ENCODE measurements at places on chromosomes 16 and 17. TPM values are rescaled to one million over a fixed set of nuclear protein-coding genes. Genes with fewer than 3 reads are reported as not detected.

The XYLT1 gene
- 2.1 TPM for polyA plus RNA-seq

DNA sequence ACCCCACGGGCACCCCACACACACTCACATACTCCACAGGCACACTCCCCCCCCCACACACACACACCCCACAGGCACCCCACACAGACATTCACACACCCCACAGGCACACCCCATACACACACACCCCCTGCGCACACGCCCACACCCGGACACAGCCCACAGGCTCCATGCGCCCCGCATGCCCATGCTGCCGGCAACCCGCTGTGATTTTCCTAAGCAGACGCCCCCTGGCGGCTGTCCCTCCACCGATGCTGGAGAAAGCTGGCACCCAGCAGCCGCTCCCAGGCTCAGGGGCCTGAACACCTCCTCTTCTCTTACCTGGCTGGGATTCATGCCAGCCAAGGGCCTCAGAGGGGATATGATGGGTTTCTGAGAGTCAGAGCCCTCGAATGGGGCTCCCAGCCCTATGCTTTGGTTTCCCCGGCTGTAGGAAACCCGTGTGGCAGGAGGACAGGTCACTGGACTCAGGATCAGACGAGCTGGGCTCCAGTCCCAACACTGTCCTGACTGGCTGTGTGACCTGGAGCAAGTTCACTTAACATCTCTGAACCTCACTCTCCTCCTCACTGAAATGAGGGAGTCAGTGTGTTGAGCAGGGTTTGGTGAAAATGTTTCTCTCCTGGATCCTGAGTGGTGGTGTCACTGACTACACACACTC is 19.6 kb upstream of the TNFRSF13B start:
- peak; percentile 96 for DNase-seq

DNA sequence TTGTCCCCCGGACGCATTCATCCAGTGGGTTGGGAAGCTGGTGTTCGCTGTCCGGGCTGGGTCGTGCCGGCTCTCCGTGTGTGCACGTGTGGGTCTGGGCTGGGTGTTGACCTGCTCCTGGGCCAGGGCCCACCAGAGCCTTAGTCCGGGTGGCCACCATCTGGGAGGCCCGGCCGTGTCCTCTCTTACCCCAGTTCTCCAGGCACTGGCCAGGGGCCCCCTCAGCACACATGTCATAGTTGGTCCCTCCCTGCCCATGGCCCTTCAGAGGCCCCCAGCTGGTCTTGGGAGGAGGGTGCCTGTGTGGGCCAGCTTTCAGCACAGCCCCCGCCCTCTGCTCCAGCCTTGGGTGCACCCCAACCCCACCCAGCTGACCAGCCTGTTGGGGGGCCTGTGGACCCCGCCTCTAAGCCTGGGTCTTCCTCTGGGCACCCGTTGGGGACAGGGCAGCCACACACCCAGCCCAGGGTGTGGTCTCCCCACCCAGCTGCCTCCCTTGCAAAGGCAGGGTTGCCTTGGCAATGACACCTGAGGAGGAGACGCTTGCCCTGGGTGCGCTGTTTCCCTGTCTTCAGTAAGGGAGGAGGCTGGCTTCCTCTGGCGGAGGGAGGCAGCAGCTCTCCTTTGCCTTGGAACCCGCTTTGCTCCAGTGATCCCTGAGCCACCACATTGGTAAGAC is 77.4 kb downstream of the JPH3 start:
- no peak for DNase-seq

GRCh38 chr17:66426397-66427033 is 124.1 kb downstream of the PRKCA start:
- DNase-seq = no peak

- no peak for DNase-seq
Observed at GRCh38 chr16:59878999-59879398, 1144.9 kb upstream of the GOT2 start.

DNA sequence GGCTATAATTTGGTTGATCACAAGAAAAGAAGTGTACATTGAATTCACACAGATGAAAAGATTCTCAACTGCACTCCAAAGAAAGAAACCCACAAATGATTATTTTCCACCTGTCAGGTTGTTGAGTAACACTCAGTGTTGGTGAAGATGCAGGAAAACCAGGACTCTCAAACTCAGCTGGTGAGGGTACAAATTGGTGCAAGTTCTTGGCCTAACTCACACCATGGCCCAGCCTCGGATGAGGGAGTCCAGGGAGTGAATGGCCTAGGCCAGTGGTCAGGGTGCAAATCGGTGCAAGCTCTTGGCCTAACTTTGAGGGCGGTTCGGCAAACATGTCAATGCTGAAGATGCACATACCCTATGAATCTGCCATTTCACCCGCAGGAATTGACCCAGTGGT is 8.6 kb downstream of the SCNN1B start:
- no peak for DNase-seq

- no peak for DNase-seq
Observed at GRCh38 chr16:87685766-87686165, 80.0 kb downstream of the KLHDC4 start.

- no peak for DNase-seq
Observed at GRCh38 chr17:57305908-57306504, 49.7 kb downstream of the MSI2 start.

The RND2 gene
- 0.17 TPM for polyA plus RNA-seq

The PRR35 gene
- polyA plus RNA-seq = not detected

The UMOD gene
- 0.17 TPM for polyA plus RNA-seq

The DNAJA2 gene
- polyA plus RNA-seq = 31.6 TPM

DNA sequence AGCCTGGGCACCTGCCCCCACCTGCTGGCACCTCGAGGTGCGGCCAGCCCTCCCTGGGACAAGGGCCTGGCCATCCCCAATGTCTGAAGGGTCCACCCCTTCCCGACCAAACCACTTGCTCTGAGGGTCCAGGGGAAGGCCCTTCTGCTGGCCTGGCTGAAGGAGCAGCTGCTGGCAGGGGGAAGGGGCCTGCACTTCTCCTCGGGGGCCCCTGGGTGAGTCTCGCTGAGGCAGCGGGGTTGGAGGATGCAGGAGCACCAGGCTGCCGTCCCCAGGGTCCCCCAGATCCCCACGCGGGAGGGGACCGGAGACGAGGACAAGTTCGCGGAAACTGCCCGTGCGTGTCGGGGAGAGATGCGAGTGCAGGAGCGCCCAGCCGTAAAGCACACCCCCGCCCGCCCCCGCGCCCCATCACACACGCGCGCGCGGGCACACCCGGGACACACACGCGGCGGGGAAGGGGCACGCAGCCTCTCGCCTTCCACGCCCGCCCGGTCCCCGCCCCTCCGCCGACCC is 725 bp upstream of the CACNA1H start:
- peak; percentile 81 for DNase-seq

DNA sequence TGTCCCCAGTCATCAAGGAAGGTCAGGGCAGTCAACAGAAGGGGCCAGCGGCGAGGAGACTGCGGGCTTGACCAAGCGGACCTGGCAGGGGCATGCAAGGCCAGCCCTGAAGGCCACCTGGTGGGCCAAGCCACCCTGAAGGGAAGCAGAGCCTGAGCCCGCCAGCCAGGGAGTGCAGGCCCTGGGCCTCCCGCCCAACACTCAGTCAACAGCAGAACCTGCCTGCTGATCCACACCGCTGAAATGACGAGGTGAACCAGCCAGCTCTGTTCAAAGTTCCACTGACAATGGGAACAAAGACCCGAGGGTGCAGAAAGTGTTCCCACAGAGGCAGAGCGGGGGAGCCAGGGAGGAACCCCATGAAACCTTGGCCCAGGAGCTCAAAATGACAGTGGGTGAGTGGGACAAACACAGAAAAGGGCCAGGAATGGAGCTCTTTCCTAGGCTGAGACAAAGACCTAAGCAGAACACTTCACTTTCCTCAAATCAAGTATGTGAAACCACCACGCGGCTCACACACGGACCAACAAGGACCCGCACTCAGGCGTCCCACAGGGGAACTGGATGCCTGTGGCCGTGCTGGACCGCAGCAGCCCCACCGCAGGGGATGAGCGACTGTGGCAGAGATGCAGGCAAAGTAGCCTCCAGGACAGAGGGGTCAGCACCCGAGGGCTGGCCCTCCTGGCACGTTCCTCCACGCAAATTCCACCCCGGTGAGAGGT is 12.0 kb downstream of the AXIN1 start:
- DNase-seq = peak; percentile 76

DNA sequence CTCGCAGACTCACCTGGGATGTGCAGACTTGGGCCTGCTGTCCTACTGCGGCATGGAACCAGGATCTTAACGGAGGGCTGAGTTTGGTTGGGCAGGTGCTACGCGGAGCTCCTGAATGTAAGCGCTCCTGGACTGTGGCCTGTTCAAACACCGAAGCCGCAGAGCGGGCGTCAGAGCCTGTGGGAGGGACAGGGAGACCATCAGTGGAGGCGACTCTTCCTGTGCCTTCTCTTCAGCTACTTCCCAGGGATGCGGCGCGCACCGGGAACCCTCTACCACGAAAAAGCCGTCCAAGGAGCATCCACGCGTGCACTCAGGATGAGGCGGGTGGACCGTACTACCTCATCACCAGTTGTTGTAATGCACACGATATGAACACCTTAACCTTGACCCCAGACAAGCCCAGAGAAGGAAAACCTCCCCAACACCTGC is 2.0 kb downstream of the USP36 start:
- DNase-seq = peak; percentile 76

GRCh38 chr17:76271669-76272540 is 6.8 kb downstream of the UBALD2 start:
- DNase-seq = peak; percentile 96

DNA sequence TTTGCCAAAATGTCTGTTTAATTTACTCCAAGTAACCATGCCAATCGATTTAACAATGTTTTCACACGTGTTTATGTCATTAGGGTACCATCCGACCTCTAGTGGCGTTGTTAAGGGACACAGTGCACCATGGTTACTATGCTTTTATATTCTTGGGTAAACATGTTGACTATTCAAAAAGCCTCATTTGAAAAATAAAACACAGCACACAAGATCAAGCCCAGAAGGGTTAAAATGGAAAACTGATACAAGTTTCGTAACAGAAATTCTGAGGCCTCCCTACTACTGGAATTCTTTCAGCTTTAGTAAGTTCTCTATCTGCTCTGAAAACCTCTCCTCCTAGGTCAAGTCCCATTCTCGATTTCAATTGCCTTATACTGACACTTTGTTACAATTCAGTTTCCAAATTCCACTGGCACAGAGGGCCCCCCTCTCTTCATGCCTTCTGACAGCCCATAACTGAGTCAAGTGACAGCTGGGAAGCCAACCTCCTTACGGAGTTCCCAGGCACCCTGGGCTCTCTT is 2.1 kb downstream of the CFAP20 start:
- DNase-seq = no peak

DNA sequence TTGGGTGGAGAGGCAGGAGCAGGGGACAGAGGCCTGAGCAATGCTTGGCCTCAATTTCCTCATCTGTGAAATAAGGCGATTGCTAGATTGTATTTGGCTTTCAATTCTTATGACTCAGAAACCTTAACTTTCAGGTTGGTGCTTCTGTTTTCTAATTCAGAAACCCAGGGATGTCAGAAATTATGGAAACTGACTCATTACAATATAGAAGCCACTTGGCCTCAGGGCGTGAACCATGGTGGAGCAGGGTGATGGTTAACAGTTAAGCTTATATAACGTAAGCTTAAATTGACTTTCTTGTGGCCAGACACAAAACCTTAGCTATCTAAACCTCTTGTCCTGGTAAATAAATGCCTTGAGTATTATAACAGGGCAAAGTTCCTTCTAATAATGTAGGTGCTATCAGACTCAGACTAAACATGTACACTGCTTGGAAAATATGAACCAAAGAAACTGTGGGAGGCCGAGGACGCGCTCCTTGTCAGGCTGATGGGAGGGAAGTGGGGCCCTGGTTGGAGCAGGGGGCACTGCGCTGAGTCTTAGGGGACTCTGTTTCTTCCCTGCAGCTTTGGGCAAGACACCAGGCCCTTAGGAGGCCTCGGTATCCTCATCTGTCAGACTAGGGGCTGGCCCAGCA is 17.1 kb upstream of the SREBF1 start:
- DNase-seq = no peak

The LGALS9B gene
- 0.33 TPM for polyA plus RNA-seq

- DNase-seq = no peak
Observed at GRCh38 chr16:20311548-20311947, 15.8 kb downstream of the GP2 start.

DNA sequence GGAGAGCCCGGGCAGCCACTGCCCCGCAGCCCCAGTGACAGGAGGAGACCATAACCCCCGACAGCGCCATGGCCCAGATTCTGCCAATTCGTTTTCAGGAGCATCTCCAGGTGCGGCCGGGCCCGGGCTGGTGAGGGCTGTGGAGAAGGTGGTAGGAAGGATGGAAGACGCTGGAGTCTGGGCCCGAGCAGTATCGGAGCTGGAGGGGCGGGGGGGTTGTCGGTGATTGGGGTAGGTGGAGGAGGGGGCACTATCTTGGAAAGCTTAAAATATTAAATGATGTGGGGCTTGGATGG is 317 bp downstream of the CLTC start:
- DNase-seq = no peak

The TTYH2 gene
- polyA plus RNA-seq = 4.0 TPM

The PERCC1 gene
- polyA plus RNA-seq = not detected

The EME2 gene
- 5.1 TPM for polyA plus RNA-seq

DNA sequence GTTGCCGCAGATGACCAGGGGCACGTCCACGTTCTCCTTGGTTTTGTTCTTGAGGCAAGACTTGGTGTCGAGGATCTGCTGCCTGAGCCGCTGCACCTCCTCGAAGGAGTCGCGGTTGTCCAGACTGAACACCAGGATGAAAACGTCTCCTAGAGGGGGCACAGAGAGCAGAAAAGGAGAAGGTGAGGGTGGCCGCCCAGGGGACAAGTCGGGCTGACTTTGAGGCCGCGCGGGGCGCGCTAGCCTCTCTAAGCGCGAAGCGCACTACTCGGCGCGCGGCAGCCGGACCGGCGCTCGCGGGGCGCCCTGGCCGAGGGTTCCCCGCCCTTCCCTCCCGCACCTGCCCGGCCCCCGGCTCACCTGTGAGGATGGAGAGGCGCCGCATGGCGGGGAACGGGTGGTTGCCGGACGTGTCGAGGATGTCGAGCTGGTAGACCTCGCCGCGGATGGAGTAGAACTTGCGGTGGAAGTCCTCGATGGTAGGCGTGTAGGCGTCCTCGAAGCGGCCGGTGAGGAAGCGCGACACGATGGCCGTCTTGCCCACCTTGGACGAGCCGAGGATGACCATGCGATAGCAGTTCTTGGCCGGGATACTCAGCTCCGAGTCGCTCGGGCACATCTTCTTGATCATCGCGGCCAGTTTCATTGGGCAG is 533 bp downstream of the RASD1 start:
- DNase-seq = peak; percentile 84

The OR1F1 gene
- polyA plus RNA-seq = not detected

GRCh38 chr16:26263406-26263805 is 571.6 kb downstream of the HS3ST4 start:
- DNase-seq = no peak

The KRT33A gene
- polyA plus RNA-seq = not detected

DNA sequence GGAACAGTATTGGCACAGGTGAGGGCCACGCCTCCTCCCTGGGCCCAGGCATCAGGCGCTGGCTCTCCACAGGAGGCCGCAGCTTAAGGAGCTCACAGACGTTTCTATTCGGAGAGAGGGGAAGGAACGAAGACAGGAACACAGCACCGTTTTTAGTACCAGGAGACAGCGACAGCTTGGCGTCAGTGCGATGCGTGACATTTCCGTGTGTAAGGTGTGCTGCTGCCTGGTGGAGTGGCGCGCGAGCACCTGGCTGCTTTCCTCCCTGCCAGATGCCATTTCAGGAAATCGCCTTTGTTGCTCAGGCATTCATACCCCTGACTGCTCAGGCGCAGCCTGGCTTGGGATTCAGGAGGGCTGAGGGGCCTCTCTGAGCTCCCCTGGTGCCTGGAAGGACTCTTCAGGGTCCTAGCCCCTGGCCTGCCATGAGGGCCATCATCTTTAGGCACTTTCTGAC is 367.5 kb downstream of the CPPED1 start:
- DNase-seq = no peak

All from spleen (tissue), 13 donors.